ENCODE measurements at places on chromosomes 13 and 19.

DNA sequence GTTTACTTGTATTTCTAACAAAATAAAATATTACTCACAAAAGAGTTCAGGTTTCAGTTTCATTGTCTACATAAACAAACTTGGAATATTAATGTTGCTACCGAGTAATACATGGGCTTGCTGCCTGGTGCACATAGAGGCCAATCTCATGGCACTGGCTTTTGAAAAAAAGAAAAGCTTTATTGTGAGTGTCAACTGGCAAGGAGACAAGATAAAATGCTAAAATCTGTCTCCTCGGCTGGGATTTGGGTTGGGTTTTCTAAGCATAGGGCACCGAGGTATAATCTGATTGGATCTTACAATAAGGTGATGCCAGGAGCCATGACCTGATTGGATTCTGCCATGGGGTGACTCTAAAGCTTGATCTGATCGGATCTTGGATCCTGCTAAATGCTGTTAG, 1519.9 kb upstream of the MIR17HG start:
- no peak for DNase-seq

DNA sequence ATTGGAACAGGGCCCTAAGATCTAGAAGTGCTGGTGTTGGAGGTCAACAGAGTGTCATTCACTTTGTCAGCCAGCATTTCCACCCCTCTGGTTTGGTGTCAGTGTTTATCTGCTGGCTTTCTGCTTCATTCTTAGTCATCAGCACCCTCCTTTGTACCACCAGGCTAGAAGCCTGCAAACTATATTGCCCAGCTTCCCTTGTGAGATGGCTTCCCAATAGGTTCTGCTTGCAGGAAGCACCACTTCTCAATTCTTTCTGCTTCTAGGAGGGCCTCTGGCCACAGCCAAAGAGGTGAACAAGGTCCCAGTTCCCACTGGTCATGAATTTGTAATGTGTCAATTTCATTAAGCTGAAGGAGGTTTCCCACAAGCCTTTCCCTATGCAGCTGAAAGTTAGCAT, 36.4 kb upstream of the CALM3 start:
- no peak for DNase-seq

- DNase-seq: no peak
These were observed 10.6 kb downstream of the ERVV-2 start for GRCh38 chr19:53055117-53055516.

GRCh38 chr19:47417107-47417745, 2.1 kb downstream of the MEIS3 start:
- DNase-seq: no peak

DNA sequence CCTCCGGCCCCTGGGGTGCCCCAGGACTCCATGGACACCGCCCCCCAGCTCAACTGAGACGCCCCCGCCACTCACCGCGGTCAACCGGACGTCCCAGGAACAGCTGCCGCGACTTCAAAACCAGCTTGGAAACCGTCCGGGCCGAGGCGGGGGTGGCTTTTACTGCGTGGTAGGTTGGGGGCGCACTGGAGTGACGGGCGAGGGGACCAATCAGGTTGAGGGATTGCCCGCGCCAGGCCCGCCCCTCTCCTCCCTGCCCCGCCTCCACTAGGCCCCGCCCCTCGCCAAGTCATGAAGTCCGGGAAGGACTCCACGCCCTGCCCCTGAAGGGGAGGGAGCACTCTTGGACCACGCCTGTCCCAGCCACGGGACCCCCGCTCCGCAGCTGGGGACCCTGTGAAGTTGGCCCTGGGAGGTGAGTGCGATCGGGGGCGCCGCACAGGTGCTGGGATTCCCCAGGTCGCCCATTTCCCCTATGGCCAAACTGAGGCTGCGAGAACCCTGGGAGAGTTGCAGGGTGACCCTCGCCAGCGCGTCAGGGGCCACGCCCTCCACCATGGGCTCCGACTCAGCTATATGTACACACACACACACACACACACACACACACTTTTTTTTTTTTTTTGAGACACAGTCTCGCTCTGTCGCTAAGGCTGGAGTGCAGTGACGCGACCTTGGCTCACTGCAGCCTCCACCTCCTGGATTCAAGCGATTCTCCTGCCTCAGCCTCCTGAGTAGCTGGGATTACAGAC, at the start of gene PLIN3:
PLIN3 (minus strand) TSS at position 134 of the 752 bp plus-strand sequence. CDS start 6,273 bp downstream, outside the sequence.
- peak; percentile 78 for DNase-seq

DNA sequence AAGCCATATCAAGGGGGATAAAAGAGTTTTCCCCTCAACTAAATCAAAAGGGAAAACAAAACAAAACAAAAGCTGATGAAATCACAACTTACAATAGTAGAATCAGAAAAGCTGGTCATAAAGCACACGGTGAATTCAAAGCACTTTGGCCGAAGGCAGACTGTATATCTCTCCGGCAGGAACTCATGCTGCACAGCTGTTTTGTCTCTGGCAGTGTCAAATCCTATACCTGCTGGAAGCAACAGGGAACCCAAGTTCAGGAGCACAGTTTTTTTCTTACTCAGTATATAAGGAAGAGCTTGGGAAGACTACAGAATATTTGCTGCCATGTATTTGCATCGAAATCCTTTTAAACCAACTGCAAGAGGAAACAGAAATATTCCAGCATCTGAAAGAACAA, 213.7 kb downstream of the RFC3 start:
- DNase-seq: no peak

DNA sequence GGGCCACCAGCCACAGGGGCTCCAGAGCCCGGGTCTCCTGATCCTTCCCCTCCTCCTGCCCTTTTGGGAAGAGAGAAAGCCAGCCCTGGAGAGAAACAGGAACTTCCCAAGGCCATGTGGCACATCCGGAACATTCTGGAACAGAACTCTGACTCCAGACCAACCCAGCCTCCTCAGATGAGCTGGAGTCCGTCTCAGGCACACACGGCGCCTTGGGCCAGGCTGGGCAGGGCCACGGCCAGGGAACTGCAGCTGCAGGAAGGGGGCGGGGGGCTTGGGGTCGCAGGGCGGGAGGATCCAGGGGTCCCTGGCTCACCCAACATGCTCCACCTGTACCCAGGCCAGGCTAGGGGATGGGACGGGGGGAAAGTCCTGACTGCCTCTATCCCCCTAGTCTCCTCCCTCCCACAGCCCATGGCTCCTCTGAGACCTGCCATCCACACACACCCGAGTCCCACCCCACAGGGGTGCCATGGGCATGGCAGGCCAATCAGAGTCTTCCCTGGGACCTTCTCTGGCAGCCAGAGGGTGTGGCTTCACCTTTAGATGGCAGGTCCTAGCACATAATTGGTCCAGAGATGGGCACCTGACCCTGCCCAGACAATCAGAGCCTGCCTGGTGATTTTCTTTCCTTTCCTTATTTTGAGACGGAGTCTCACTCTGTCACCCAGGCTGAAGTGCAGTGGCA, 22.9 kb downstream of the SBNO2 start:
- no peak for DNase-seq

DNA sequence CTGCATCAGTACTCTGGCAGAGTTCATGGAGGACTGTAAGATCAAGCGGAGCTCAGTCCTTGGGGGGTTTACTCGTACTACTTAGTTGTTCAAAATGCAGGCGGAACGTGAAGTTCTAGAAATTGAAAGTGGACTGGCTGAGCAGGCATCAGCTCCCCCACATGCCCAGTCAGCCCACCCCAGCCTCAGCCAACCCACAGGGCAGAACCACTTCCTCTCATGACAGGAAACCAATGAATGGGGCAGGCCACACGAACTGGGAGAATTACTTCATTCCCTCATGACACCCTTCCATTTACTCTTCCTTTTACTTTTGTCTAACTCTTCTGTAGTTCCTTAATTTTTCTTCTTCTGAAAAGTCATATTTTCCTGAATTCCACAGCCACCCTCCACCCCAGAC, 71.9 kb downstream of the FLT1 start:
- DNase-seq: no peak

DNA sequence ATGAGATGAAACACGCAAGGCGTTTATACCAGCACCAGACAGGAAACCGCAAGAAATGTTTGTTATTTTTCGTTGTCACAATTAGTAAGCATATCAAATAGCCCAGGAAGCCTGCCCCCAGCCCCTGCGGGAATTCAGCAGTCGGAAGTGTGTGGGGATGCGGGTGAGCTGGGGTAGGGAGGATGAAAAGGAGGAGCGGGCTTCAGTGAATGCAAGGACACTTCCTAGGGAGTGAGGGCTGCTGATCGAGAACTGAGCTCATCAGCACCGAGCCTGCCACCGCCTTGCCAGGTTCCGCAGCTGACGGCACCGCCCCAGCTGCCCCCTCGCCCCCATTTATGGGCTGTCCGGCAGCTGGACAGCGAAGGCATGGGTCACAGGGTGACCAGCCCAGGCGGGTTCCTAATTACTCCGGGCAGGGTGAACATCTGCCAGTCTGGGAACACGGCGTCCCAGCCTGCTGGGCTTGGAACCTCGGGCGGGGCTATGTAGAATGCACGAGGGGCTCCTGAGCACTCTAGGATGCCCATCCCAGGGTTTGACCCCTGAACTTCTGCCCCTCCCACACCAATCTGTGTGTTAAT, 1.6 kb upstream of the BEST2 start:
- no peak for DNase-seq

DNA sequence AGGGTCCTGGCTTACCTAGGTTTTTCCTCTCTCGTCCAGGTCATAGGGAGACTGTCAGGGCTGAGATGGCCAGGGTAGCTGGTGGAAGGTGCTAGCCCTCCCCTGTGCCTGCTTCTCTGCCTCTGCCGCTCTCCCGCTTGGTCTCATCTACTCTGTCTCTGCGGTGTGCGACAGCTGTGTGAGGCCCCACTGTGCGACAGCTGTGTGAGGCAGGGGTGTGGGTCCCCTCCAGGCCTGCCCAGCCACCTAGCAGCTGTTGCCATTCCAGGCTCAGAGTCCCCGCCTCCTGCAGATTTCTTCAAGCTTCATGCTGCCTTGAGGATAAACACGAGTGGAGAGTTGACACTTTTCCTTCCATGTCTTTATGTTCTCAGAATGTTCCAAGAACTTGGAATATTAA, 53.0 kb downstream of the ARHGEF7 start:
- DNase-seq: no peak

- DNase-seq: no peak
These were observed 451 bp upstream of the ICAM5 start for GRCh38 chr19:10289167-10289835.

- DNase-seq: no peak
These were observed 247.9 kb downstream of the MYO16 start for GRCh38 chr13:108877300-108877699.

GRCh38 chr19:7742575-7742974, 4.8 kb downstream of the CD209 start:
- no peak for DNase-seq
